ENCODE measurements at places on chromosomes 3 and 15.
A peak's percentile ranks its signal among the peaks of the same experiment; 100 is the strongest.

DNA sequence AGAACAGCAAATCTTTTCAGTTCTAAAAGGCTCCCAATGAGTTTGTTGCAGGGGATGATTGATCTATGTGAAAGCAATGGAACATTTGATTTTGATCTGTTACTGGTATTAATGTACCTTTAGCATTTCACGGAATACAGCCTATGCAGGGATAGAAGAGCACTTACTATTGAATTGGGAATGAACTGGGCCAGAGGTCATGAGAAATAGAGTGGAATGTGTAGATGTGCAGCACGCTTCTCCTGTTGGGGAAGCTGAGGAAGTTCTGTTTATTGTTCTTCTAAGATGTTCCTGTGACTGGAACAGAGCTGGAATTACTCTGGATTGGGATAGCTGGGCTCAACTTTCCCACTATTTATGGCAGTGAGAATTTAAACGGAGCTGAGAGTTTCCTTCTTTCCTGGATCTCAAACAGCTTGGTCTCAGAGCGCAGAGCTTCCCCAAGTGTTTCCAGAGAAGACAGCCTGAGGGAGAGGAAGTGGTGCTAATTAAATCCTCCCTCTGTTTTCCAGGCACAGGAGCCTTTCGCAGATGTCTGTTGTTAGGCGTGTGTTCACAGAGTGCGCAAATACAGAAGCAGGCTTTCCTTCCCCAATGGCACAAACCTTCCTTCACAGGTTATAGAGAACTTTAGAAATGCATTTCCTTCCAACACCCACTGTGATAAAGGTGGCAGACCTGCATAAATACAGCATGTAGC is 32.5 kb downstream of the TPRG1 start:
- DNase-seq = no peak

DNA sequence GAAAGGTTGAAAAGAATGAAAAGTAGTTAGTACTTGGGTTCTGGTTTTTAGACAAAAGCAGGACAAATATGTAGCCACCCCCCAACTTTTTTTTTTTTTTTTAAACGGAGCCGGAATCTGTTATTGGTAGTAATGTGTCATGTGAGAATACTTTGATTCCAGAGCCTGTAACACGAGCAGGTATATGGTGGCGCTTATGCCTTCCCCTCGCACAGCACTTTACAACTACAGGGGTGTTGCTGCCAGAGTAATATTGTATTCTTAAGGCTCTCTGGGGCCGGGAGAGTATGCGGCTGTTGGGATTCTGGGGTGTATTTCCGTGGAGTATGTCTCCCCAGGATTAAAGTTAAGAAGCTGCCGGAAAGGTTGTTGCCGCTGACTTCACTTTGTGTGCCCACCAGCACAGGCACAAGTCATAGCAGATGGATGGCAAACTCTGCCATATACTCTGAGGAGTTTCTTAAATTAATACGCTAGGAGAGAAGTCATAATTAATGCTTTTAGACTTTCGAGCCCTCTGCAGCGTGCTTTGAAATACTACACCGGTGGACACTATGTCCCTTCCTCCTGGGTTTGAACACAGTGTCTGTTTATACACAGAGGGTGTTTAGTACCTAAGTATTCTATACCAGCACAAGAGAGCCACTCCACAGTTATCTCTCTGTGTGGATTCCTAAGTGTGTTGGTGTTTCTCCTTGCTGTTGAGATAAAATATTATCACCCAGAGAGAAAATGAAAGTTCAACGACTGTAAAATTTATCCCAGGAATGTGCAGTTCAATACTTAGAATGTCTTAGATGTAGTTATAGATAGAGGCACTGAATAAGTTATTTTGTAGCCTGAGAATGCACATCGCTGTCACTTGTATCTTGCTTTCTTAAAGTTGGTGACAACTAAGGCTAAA is 1.4 kb downstream of the MBNL1 start:
- DNase-seq = peak; percentile 63

DNA sequence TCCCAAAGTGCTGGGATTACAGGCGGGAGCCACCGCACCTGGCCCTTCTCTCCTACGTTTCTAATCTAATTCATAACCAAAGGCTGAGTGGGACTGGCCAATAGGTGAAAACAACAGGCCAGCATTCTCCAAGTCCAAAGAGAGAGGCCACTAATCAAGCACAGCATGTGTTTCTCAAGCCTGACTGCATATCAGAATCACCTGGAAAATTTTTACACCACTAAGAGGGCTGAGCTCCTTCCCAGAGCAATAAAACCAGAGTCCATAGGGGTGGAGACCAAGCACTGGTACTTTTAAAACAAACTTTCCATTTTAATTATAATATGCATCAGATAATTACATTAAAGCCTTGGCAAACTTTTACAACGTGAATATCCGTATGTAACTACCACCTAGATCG is 254.4 kb downstream of the OPA1 start:
- no peak for DNase-seq

GRCh38 chr3:116064646-116065045 is 380.6 kb downstream of the LSAMP start:
- DNase-seq = no peak

- DNase-seq = no peak
Observed at GRCh38 chr15:86620641-86621349, 541.1 kb downstream of the AGBL1 start.

GRCh38 chr15:88624156-88624970 is 3.2 kb downstream of the AEN start:
- peak; percentile 68 for DNase-seq

- no peak for DNase-seq
Observed at GRCh38 chr3:101868534-101869464, 19.5 kb downstream of the NFKBIZ start.

DNA sequence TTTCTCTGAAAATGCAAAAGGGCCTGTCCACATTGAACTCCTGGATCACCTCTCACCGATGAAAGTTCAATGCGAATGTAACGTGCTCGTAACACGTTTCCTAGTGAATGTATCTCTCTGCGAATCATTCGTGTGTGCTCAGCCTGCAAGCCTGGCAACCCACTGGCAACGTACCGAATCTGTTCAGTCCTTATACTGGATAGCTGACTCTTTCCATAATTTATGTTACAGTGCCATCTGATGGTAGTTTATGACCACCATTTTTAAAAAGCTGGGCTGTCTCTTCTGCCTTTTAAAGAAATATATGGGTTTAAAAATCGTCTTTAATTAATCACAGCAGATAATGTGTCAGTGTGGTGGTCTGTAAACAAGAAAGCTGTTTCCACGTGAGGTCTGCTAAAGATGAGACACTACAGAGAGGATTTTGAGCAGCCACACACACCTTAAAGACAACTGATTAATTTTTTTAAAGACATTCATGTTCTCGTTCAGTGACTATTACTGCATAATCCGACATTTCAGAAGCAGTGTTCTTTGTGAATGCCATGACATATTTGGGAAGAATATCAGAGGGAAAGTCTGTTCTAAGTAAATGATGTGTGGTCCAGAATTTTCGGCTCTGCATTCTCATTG is 69.4 kb upstream of the FOXP1 start:
- DNase-seq = no peak

- DNase-seq = no peak
Observed at GRCh38 chr15:60218256-60218655, 179.5 kb downstream of the ANXA2 start.

GRCh38 chr15:69456208-69457166 is 3.9 kb downstream of the RPLP1 start:
- DNase-seq = no peak

DNA sequence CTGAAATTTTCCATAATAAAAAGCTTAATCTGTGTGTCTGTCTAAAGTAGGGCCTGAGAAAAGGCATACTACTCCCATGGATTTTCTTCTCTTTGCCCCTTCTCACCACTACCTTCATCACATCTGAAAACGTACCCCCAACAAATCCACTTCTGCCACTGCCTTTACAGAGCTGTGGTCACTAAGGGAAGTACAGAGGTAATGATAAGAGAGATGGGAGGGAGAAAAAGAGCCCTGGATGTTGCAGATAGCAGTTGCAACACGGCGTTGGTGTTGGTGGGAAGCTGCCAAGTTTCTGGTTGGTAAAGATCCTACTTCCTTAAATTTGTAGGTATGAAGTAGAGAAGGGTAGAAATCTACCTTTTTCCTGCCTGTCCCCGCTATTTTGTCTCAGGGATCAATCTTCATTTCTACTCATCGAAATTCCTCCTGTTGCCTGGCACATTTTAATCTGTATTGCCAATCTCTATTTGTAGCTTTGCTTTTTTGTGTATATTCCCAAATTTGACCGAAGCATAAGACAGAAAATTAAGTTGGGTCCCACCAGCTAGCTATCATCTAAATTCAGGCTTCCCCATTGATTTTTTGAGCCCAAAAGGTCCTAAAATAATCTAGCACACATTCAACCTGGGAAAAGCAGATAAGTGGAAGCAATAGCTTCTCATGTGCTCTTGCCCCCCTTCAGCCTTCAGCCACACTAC is 102.9 kb downstream of the TFDP2 start:
- no peak for DNase-seq

All from renal pelvis (tissue), 12 donors.